ENCODE measurements at places on chromosomes 12 and 14.
A peak's percentile ranks its signal among the peaks of the same experiment; 100 is the strongest.

DNA sequence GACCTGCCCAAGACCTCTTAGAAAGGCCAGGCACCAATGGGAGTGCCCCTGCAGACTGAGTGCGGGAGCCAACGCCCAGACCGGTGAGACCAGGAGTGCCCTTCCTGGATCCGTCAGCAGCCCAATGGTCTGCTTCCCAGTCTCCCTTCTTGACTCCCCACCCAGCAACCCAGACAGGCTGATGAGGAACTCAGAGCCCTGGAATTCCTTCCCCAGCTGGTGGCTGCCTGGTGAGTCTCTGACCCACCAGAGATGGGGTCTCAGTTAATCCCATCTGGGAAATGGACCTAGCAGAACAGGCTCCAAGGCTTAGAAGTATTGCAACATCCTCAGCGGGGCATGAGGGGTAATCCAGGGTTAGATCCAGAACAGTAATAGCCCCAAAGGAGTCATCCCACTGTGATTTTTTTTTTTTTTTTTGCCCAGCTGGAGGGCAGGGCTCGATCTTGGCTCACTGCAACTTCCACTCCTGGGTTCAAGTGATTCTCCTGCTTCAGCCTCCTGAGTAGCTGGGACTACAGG is 1.5 kb upstream of the RASAL1 start:
- no peak for DNase-seq

GRCh38 chr12:132285991-132286681 is 43.3 kb downstream of the GALNT9 start:
- DNase-seq: peak; percentile 41

GRCh38 chr12:52006726-52007157 is at the start of gene TAMALIN:
Gene TAMALIN, plus strand, starts transcription at chr12:52006946. Its CDS starts 74 bp downstream, at chr12:52007020.
- peak; percentile 91 for DNase-seq

GRCh38 chr12:22598763-22599161 is 26.2 kb upstream of the ETNK1 start:
- no peak for DNase-seq

- no peak for DNase-seq
These were observed 452 bp downstream of the P2RX2 start for GRCh38 chr12:132619071-132619385.

DNA sequence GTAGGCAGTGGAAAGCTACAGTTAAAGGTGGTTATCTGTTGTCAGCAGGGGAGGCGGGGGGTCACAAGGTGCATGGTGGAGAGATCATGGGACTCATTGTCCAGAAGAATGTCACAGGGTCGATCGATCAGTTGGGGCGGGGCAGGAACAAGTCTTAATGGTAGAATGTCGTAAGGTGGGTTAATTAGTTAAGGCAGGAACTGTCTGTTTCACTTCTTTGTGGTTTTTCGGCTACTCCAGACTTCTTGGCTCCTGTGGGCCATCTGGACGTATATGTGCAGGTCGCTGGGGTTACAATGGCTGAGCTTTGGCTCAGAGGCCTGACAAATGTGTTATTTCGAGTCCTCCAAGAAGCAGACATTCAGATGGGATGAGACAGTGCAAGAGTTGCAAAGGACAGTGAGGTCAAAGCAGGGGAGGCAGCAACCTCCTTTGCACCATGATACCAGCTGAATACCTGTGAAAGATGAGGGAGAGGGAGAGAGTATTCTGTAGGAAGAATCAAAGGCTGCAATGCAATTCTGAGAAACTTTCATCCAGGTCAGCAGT is 246.9 kb upstream of the TMEM132C start:
- DNase-seq: no peak

DNA sequence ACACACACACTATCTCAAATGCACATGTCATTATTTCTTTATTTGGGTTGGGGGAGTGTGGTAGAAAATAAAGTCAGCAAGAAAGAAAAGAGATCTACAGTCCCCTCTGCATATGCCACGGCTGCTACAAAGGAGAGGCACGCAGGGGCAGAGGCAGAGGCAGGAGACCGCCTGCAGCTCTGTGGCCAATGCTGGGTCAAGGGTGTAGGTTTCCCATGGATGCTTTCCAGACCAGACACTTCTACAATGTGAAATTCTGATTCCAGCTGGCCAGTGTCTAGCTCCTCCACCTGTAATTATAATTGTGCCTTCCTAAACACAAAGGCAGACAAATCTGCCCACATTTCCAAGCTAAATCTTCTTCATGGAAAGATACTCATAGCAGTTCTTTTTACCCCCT is 19.2 kb downstream of the VPS37B start:
- DNase-seq: no peak

GRCh38 chr12:24356240-24356804 is 406.9 kb upstream of the SOX5 start:
- DNase-seq: no peak

- no peak for DNase-seq
These were observed 381.0 kb downstream of the NOVA1 start for GRCh38 chr14:26216786-26217185.

DNA sequence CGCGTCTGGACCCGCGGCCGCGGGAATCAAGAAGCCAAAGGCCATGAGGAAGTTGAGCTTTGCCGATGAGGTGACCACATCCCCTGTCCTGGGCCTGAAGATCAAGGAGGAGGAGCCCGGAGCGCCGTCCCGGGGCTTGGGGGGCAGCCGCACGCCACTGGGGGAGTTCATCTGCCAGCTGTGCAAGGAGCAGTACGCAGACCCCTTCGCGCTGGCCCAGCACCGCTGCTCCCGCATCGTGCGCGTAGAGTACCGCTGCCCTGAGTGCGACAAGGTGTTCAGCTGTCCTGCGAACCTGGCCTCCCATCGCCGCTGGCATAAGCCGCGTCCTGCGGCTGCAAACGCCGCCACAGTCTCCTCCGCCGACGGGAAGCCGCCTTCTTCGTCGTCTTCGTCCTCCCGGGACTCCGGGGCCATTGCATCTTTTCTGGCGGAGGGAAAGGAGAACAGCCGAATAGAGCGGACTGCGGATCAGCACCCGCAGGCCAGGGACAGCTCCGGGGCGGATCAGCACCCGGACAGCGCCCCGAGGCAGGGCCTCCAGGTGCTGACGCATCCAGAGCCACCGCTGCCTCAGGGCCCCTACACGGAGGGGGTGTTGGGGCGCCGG is 1.0 kb downstream of the INSM2 start:
- peak; percentile 29 for DNase-seq

DNA sequence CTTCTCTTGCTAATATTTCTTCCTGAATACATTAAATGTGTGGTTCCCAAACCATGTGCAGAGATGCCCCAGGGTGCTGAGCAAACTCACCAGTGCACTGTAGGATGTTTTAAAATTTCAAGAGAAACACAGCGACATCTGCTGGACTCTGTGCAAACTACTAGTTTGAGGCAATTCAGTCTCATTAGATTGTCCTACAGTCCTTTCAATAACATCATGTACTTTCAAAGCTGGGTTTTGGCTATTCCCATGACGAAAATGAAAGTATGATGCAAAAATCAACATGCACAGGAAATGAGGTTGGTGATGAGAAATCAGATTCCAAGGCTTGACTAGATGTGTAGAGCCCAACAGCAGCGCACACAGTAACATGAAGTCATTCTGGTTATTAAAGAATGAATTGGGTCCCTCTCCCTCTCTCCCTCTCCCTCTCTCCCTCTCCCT is 66.3 kb downstream of the CLIP1 start:
- DNase-seq: peak; percentile 63
